Fibroblast of upper back skin (primary cell): ENCODE measurements at places on chromosomes 3 and 15.

DNA sequence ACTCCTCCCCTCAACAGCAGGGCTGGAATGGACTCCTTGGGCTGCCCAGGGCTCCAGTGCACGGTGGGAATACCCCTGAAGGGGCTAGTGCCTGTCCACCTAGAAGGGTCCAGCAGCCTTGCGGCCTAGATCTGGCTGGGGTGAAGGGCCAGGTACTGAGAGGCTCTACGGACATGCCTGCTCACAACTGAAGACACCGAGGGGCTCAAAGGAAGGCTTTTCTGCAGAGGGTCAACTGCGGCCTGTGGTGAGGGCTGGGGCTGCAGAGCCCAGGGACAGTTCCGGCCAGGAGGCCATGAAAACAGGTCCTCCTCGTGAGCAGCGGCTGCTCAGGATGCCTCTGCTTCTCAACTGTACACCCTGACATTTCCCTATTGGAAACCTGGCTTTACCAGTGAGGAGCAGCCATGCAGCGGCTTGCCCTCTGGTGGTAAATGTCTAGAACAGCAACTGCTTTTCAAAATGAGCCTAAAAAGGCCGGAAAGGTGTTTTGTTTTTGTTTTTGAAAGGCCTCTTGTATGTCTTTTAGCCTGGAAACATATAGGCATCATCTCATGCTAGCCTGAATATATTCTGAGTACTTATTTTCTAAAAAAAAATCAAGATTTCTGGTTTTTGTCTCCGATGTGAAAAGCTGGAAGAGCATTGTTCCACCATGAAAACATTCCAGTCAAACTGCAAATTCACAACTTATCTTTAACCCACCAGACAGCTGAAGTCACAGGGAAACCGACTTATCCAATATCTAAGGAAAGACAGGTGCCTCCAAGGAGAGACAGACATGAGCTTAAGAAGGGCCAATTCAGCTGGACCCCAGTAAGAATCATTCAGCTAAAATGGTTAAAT is 163.4 kb downstream of the KLF13 start:
- DNase-seq, result peak; percentile 66

GRCh38 chr3:29363110-29363509 is 82.2 kb downstream of the RBMS3 start:
- DNase-seq, result no peak

GRCh38 chr15:58393241-58393662 is 38.5 kb upstream of the LIPC start:
- DNase-seq, result peak; percentile 52

- no peak for DNase-seq
Measured at GRCh38 chr15:26232691-26233090, 369.6 kb upstream of the ATP10A start.

DNA sequence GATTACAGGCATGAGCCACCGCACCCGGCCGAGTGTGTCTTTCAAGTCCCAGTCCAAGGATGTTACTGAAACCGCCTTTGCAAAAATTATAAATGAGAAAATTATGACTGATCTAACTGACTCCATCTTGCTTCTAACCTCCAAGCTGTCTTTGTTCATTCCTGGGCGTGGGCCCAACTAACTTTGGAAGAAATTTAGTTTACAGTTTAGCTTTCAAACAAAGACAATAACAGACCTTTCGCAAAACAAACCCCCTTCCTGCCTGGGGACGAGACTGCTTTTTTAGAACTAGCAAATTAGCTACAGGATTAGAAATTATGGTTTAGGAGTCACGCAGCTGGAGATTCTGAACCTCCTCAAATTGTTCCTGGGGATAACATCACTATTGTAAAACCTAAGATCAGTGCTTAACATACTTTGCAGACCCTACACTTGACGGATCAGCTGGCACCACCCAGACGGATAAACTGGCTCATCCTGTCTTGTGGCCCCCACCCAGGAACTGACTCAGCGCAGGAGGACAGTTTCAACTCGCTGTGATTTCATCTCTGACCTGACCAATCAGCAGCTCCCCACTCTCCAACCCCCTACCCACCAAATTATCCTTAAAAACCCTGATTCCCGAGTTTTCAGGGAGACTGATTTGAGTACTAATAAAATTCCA is 23.8 kb downstream of the NANOGP8 start:
- DNase-seq, result no peak

DNA sequence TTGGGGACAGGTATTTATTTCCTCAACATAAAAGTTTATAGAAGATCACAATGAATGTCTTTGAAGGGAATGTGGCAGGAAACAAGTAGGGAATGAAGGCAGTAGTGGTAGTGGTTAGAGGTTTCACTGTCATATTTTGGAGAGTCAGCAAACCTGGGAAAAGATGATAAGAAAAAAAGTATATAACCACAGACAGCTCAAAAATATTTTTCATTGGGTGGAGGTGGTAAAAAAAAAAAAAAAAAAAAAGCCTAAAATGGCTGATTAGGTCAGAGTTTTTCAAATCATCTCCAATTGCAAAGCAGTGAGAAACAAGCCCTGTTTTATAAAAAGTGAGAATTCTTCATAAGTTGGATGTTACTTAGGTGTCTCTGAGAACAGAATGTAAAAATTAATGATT is 400.0 kb downstream of the LSAMP start:
- DNase-seq, result no peak

GRCh38 chr15:78840661-78841375 is 29.6 kb upstream of the ADAMTS7 start:
- no peak for DNase-seq

- no peak for DNase-seq
Measured at GRCh38 chr3:18238332-18238731, 186.8 kb downstream of the SATB1 start.

- DNase-seq, result no peak
Measured at GRCh38 chr15:77557144-77557543, 75.6 kb downstream of the LINGO1 start.

DNA sequence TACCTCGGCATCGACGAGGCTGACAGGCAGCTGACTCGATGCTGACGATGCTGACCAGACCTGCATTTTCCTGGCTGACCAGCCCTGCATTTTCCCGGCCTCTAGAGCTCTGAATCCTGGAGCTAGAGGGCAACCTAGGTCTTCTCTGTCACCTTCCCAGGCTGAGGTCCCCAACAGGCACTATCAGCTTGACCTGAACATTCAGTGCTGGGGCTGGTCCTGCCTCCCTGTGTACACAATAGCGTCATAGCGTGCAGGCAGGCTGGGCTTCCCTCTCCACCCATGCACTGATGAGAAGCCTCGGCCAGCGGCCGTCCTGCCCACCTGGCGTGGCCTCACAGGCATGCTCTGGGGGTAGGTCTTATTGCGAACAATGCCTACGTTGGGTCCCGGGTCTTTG is 62.3 kb upstream of the SNRPA1 start:
- DNase-seq, result no peak

DNA sequence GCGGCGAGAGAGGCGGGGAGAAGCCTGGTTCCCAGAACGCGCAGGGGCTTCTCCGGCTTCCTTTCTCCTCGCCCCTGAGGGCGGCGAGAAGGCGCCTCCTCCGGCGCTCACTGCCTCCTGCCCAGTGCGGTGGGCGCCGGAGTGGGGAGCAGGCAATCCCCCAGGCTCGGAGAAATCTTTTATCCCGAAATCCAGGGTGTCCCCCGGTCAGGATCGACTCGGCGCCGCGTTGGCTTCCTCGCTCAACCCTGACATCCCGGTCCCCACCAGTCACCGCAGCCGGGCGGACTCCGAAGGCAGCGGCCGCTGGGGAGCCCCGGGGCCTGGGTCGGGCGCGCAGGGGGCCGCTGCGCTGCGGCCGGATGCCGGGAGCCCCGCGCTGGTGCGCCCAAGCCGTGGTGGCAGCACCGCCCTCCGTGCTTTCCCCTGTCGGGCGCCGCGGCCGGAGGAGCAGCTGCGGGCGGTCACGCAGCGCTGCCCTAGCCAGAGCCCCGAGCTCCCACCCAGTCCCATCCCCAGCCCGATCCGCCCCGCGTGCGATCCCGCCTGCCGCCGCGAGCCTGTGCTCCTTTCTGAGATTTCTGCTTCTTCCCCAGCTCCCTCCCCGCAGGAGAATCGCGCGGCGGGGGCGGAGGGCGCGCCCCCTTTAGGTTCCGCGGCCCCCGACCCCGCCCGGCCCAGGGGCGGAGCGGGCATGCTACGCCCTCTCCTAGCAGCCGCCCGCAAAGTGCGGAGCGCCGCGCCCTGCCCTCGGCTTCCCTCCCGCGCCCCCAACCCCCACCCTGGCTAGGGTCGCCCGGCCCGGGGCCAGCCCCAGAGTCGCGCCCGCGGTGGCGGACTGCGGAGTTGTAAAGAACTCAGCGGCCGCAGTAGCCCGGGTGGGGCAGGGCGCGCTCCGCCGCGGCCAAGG is 683 bp upstream of the CACNA2D3 start:
- DNase-seq, result no peak

DNA sequence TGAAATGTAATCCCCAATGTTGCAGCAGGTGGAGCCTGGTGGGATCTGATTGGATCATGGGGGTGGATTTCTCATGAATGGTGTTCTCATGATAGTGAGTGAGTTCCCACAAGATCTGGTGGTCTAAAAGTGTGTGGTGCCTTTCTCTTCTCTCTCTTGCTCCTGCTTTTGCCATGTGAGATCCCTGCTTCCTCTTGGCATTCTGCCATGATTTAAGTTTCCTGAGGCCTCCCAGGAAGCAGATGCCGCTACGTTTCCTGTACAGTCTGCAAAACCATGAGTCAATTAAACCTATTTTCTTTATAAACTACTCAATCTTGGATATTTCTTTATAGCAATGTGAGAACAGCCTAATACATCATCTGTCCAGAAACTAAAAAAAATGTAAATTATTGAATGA is 298.3 kb downstream of the MEX3B start:
- DNase-seq, result no peak

- DNase-seq, result no peak
Measured at GRCh38 chr3:183802989-183803388, 22.4 kb downstream of the MAP6D1 start.

DNA sequence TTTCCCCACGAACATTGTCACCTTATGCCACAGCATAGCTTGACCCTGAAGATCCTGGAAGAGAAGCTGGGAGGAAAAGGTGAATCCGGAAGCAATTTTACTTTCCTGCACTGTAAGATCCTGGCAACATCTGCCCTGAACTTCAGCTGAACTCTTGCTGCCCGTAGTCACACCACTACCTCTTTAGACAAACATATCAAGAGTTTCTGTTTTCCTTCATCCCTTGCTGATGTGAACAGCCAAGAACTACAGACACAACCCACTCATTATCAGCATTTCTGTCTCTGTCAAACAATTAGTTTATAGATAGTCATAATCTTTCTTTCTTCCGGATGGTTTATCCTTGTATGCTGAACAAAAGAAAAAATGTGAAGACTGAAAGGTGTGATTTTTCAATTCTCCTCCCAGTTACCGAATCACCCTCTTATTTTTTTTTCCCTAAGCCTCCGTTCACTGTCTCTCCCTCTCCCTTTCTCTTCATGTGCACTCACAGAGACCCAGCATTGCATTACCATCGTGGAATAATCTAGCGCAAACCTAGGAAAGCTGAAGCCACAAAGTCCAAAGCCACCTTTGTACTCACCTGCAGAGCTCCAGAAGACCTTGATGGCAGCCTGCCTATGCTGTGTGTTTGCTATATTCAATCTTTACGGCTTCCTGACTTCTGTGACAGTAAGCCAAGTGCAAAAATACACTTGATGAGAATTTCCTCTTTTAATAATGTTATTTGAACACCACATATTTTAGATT is 229.2 kb downstream of the CDIN1 start:
- DNase-seq, result no peak

DNA sequence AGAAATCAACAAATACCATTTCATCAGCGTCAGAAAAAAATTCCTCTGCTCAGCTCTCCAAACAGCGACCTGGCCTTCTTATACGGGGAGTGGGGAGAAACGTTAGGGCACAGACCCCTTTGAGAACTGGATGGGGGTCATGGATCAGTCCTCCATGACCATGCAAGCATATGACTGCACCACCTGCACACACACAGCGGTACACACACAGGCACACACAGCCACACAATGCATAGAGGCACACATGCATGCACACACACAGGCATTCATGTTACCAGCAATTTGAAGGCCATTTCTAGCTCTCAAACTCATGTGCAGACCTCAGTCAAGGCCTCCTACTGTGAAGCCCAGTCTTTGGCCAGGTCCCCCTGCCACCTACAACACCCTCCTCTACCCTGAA is 50.2 kb downstream of the SLC41A3 start:
- DNase-seq, result no peak

DNA sequence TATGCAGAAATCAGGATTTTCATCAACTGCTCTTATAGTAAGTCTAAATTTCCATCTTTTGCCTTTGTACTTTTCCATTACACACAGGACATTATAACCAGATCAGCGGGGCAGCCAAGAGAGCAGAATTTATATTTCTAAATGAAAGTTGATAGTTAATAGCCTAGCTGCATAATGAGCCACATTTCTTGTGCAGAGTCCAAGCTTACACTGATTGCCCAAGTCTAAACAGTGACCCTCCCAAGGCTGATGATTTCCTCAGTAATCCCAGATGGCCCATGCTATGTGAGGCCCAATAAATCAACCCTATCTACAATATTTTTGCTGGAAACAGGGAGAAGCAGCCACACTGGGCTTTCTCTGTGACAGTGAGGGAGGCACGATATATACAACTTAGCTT is 475.8 kb upstream of the KCNMB2 start:
- peak; percentile 70 for DNase-seq

GRCh38 chr15:31606931-31607497 is 280.4 kb downstream of the KLF13 start:
- DNase-seq, result peak; percentile 22

DNA sequence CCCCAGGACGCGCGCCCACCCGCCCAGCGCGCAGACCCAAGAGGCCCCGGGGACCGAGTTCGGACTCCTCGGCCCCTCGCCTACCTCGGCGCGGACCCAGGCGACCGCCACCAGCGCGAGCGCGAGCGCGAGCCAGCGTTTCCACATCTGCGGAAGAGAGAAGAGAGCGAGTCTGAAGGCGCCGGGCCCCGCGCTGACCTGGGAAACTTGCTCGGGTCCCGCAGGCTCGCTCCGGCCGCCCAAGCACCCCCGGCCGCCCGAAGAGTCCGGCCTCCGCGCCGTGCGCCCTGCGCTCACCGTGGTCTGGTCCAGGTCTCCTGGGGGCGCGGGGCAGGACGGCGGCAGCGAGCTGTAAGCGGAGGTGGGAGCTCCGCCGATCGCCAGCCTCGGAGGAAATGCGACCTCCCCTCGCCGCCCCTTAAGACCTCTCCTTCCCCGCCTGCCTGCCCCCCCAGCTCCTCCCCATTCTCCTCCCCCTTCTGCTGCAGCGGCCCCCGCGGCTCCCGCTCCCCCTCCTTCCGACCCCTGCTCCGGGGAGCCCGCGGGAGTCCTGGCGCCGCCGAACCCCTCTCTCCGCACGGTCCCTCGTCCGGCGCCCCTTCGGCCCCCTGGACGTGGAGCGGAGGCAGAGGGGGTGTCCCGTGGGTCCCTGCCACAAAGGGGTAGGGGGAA is at the start of gene FSTL1:
Gene FSTL1 (minus strand): TSS at position 393 of the 672 bp plus-strand sequence. CDS start 246 bp downstream, at position 147.
- DNase-seq, result peak; percentile 81
